ENCODE measurements at places on chromosomes 16 and 17. TPM values are rescaled to one million over a fixed set of nuclear protein-coding genes. Genes with fewer than 3 reads are reported as not detected.

GRCh38 chr16:57795431-57795878, 6.8 kb downstream of the KIFC3 start:
- DNase-seq = peak; percentile 52

DNA sequence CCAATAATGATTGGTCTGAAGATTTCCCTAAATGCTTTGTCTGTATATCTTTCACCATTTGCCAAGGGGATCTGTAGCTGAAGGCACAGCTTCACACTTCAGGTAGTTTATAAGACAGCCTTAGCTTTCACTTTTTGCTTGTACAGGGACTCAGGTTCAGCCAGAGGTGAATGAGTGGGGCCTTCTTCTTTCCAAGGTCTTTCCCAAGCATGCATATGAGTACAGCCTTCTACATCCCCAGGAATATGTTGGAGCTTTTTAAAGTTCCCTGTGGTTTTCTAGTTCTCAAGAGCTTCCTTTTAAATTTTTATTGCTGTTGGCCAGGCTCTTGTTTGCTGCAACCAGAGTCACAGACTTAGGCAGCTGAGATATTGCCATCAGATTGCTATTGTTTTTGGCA, 17.9 kb upstream of the SPDYE4 start:
- DNase-seq = no peak

DNA sequence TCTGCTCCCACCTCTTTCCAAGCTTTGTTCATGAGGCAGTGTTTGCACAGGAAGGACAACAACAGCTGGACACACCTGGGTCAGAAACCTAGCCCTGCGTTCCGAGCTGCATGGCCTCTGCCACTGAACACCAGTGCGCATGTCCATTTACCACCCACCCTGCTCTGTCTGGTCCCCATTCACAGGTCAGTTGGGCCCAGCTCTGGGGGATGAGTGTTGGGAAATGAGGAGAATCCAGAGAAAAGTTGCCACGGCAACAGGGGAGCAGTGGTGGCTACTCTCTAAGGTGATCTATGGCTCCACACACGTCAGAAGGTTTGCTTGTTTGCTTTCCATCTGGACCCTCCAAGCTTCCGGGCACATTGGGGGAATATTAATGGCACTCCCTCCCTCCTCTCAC, 70.4 kb upstream of the ASIC2 start:
- no peak for DNase-seq

PRDM7 gene
- total RNA-seq = not detected

GRCh38 chr16:4113358-4114256, 2.6 kb downstream of the ADCY9 start:
- no peak for DNase-seq

DNA sequence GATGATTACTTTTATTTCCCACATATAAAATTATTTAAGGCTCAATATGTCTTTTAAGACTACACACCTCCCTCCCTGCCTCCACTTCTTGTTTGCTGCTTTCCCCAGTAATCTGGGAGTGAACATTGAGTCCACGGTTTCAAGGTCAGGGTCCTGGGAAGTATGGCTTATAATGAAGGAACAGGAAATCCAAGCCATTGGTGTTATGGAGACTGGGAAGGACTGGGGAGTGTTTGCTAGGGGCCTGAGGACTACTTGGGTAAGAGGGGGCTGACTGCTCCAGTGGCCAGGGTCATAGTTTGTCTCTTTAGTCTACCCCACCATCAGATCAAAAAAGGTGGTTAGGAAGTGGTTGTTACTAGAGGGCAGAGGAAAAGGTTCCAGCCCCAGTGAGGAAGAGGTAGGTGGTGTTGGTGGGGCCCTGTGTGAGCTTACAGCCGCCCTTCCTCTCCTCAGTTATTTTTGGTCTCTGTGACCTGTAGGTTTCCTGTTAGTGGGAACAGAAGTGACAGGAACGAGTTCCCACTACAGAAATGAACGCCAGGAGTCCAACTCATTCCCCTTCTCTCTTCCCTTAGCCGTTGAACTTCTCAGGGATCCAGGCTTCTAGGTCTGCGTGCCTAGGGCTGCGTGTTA, 742 bp upstream of the SLC16A13 start:
- DNase-seq = peak; percentile 68

DNA sequence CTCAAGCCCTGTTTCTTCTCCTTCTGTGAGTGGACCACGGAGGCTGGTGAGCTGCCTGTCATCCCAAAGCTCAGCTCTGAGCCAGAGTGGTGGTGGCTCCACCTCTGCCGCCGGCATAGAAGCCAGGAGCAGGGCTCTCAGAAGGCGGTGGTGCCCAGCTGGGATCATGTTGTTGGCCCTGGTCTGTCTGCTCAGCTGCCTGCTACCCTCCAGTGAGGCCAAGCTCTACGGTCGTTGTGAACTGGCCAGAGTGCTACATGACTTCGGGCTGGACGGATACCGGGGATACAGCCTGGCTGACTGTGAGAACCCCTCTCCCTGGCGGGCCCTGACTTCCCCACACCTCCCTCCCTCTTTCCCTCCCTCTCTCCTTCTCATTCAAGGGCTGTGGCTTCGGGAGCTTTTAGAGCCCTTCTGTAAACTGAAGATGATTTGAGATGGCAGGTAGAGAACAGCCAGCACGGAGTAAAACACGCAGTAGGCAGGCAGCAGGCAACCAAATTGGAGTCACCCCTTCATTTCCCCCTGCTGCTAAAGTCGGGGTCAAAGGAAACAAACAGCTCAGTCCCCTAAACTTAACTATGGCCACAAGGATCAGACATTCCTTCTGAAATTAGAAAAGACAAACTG, 3.9 kb downstream of the SPACA3 start:
- no peak for DNase-seq

HIGD1B gene
- not detected for total RNA-seq

MYO15B gene
- total RNA-seq = 20.5 TPM

GRCh38 chr17:69348429-69348828, 21.5 kb upstream of the ABCA5 start:
- DNase-seq = no peak

GRCh38 chr16:30567160-30567990, 4.1 kb downstream of the ZNF688 start:
- DNase-seq = peak; percentile 88
